ENCODE measurements at places on chromosomes 13 and 19.

DNA sequence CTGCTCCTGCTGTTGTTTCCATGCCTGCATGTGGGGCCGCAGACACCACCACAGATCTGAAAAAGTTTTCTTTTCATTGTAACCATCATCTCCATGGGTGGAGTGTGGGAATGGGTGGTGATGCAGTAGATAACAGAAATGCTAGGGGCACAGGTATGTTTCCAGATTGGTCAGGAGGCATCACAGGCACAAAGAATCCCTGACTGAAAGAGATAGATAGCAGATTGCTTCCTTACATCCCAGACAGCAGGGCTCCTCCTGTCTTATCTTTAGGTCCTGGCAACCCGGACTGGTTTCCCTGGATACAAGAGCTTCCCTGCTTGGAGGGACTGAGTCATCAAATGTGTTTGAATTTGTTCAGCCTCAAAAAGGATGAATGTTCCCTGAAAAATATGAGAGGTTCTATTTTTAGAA, 1937.6 kb downstream of the PCDH9 start:
- no peak for DNase-seq

GRCh38 chr19:1087813-1088415, 7.3 kb downstream of the POLR2E start:
- DNase-seq = peak; percentile 90

- DNase-seq = no peak
Observed at GRCh38 chr13:22189176-22190048, 518.5 kb downstream of the FGF9 start.

DNA sequence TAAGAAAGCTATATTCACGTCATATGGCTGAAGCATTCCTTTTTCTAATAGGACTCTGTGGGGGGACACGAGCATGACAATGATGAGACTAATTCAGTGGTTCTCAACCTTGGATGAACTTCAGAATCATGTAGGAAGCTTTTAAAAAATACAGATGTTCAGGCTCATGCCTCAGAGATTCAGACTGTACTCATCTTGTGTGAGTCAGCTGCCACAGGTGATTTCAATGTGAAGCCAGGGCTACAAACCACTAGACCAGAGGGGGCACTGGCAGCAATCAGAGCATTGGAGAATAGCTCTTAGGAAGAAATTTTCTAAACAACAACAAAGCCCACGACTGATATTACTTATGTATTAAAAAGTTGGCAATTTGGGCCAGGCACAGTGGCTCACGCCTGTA, 91.7 kb downstream of the SERP2 start:
- no peak for DNase-seq

DNA sequence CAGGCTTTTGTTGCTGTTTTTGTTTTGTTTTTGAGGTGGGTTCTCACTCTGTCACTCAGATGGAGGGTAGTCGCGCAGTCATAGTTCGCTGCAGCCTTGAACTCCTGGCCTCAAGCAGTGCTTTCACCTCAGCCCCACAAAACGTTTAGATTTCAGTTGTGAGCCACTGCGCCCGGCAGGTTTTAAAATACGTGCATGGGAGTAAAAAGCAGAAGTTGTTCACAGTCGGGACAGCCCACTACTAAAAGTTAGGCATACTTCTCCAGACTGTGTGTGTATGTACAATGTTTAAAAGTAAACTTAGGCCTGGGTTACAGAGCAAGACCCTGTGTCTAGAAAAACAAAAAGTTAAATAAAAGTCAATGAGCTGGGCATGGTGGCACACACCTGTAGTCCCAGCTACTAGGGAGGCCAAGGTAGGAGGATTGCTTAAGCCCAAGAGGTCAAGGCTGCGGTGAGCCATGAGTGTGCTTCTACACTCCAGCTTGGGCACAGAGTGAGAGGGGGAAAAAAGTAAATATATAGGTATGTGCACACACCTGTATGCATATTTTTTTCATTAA, 6.1 kb downstream of the SAFB start:
- peak; percentile 71 for DNase-seq

DNA sequence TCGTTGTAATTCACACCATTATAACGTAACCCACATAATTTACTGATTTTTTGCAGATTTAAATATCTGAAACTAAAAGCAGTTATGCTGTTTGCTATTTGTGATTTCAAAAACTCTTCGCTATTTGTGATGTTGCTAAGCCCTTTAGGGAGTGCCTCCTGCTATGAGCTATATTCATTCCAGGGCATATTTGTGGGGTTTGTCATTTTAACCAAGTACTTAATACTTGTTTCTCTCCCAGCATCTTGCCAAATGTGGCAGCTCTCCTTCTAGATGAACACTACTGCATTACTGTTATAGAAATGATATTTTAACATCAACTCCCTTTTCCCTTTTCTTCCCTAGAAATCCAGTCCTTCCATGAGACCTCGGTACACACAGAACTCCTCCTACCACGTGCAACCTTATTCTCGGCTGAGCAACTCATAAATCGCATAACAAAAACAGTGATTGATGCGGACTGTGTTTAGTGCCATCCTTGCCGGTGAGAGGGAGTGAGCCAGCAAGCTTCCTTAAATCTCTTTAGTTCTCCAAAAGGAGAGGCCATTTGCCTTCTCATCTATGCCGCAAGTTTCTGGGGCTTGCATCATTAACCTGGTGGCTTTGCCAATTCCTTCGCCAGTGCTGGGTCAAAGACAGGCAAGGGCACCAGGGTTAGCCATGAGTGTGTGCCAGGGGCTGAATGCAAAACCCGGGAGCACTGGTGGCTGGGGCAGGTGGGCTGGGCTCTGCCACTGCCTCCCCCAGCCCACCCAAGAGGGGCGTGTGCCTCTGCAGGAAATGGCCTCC, 33.4 kb downstream of the RFX2 start:
- DNase-seq = no peak

GRCh38 chr19:48999481-49000325, 6.0 kb downstream of the RUVBL2 start:
- peak; percentile 67 for DNase-seq

DNA sequence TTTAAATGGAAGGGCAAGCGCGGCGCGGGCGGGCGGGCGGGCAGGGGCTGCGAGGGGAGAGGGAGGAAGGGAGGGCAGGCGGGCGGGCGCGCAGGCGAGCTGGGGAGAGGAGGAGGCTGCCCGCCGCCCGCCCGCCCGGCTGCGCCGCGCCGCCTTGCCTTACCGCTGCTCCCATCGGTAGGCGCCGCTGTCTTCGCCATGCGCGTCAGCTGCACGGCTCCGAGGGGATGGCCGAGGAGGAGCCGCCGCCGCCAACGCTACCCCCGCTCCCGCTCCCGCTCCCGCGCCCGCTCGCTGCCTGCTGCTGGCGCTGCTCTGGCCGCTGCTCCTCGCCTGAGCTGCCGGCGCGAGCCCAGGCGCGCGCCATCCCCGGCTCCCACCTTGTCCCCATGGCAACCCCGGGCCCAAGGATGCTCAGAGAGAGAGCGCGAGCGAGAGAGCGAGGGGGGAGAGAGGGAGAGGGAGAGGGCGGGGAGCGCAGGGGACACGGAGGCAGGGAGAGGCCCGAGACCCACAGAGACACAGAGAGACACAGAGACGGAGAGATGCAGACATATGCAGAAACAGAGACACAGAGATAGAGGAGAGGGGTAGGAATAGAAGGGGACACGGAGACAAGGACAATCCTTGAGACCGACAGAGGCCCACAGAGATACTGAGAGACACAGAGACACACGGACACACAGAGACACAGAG, 40.3 kb downstream of the DEDD2 start:
- peak; percentile 83 for DNase-seq

DNA sequence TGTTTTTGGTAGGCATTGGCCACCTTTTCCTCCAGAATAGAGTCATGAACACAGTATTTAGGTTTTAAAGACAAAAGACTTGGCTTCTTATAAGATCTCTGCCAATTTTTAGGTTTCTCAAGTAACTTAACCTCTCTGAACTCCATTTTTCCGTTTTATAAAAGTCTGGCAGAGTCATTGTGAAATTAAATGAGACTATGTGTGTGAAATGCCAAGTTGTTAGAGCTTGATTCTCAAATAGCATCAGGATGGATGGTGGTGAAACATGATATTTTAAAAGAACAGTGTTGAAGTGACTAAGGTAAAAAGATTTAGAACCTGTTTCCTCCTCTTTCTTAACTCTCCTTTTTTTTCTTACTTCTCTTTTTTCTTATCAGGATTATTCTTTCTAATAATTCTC, 617.7 kb upstream of the SLITRK1 start:
- DNase-seq = no peak

- no peak for DNase-seq
Observed at GRCh38 chr13:30846311-30846710, 59.8 kb upstream of the MEDAG start.

DNA sequence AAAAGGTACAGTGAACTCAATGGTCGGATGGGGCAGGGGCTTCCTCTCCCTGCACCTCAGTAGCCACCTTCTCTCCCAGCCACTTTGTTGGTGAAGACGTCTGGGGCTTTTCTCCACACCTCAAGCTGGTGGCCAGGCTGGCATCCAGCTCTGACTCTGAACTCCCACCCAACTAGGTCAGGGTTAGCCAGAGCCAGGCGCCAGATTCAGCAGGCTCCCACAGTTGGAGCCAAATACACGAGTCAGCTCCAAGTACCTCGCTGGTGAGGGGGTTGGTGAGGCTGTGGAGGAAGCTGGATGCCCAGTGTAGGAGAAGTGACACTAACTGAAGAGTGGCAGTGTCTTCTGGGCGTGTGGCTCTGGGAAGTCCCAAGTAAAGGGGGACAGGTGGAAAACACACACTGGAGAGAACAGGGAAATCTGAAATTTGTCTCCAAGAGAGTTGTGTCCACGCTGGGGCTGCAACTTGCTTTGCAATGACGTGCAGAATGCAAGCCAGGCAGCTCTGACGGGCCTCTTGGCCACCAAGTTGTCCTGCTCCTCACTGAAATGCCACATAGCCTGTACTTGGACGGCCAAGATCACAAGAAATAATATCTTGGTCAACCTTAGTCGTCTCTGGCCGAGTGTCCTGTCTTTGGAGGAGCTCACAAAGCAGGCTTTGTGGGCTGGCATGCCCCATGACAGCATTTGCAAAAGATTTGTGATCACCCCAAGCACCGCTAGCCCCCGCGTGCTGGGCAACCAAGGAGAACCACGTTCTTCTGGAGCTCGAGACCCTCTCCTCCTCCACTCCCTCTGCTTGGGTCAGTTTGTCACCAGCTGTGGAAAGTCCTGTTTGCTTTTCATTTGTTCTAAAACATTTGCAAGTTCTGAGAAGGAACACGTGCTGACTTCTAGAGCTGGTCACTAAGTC, 18.1 kb downstream of the SLC7A1 start:
- no peak for DNase-seq

All from NB4 (cell line).